GM03348 (cell line): ENCODE measurements at places on chromosomes 6 and 20.

DNA sequence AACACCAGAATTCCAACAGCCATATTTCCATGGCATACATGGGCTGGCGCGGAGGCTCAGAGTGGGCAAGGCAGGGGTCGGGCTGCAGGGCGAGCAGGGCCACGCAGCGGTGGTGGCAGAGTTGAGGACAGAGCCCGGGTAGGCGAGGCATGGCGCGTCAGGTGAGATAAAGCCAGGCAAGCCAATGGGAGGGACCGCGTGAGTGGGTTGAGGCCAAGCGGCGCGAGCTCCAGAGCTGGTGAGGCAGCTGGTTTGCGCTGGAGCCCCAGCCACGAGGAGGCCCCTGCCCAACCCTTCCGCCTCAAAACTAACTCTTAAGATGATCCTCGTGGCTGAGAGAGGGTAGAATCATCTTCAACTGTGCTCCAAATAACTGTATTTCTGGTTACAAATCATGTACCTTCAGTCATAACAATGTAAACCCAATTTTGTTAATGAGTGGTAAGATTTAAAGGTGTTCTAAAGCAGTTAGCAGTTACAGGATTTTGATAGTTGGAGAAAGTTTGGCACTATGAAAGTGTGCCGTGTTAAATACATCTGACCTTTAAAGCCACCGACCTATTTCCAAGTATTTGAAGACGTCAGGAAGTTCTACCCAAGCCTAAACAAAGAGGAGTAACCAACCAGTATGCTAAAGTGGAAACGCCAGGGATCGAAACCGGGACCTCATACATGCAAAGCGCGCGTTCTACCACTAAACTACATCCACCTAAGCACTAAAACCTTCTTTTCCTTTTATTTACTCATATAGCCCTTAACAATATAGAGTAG, 107.9 kb downstream of the GPX5 start:
- no peak for DNase-seq

DNA sequence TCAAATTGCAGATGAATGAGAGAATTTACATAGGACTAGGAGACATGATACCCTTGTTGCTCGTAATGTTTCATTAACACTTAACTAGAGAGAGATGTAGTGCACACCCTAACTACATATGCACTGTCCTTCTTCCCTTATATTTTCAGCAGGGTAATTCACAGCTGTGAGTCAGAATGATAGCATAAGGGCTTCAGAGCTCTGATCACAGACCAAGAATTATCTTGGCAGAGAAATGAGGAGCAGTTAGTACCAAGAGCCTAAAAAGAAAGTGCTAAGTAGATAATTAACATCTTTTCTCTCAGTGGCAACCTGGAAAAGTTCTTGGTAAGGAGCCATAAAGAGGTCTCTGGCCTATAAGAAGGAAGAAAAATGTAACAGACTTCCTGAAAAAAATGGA, 35.8 kb downstream of the GRIK2 start:
- DNase-seq = peak; percentile 9

DNA sequence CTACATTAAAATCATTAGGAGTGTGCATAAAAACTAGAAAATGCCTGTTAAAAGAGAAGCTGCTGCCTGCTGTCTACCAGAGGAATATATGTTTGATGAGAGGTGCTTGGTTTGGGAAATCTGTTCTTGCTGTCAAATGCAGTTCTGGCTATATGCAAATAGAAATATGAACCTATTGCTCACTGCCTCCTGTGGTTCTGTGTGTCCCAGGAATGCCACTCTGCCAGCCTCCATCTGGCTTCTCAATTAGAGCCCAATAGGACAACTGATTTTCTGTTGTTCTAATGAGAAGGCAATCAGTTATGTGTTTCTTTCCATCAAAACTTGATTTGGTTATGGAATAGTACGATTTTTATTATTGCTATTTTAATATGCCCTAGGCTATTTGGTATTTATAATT, 759.7 kb downstream of the HDGFL1 start:
- no peak for DNase-seq

DNA sequence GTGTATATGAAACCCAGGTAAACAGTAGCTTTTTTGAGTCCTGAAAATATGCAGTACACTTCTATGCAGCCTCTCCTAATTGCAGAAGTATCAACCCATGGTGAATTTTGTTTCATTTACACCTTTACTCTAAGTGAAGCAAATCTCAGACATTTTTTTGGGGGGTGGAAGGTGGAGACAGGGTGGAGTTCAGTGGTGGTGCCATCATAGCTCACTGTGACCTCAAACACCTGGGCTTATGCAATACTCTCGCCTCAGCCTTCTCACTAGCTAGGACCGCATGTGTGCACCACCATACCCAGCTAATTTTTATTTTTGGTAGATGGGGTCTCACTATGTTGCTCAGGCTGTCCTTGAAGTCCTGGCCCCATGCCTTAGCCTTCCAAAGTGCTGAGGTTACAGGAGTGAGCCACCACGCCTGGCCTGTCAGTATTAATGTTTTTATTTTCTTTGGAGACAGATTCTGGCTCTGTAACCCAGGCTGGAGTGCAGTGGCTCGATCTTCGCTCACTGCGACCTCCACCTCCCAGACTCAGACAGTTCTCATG, 80.3 kb downstream of the JARID2 start:
- no peak for DNase-seq

- DNase-seq = no peak
These were observed 6.0 kb upstream of the CMTR1 start for GRCh38 chr6:37426945-37427510.

- DNase-seq = peak; percentile 29
These were observed 378.8 kb downstream of the QKI start for GRCh38 chr6:163793011-163793983.

GRCh38 chr6:169786349-169786748, 34.9 kb downstream of the ERMARD start:
- no peak for DNase-seq

DNA sequence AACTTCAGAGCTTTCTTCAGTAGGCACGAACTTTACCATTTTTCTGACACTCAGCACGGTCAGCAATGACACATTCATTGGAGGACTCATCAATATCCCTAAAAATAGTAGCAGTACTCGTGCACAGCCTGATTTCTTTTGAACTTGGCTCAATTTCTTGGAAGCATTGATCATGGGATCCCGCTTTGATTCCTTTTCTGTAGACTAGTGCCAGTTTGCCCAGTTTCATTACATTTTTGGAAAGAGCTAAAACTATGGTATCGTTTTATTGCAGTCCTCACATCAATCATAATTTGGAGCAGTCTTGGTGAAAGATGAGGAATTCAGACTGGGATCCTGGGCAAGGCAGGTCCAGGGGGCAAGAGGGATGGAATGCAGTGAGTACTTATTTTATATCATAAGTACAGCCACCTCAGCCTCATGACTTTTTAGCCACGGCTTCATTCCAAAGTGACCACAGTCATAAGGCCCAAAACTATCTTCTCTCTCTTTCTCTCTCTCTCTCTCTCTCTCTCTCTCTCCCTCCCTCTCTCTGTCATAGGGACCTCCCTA, 170.9 kb upstream of the AKAP12 start:
- DNase-seq = peak; percentile 70

DNA sequence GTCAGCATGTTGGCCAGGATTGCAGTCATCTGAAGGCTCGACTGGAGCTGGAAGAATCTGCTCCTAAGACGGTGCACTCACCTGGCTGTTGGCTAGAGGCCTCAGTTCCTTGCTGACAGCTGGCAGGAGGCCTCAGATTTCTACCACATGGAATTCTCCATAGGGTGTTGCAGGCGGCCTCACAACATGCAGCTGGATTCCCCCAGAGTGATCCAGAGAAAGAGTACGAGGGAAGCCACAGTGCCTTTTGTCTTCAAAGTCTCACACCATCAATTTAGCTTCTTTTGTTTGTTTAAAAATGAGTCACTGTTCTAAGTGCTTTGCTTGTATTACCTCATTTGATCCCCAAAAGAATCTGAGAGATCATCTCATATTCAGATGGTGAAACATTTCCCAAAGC, 65.5 kb upstream of the FYN start:
- peak; percentile 37 for DNase-seq

DNA sequence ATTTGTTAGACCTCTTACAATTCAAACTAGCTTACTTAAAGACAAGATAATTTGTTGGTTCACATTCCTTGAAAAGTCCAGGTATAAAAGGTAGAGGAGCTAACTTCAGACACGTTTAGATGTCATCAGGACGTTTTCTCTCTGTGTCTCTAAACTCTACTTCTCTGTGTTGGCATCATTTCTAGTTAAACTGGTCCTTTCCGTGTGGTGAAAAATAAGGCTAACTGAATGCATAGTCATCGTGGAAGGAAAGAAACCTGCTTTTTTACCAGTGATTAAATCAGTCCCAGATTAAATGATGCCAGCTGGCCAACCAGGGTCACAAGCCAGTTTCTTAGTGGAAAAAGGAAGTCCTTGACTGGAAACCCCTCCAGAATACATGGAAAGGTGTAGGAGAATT, 168.4 kb upstream of the AHI1 start:
- no peak for DNase-seq

GRCh38 chr6:32983964-32984621, 15.7 kb downstream of the BRD2 start:
- no peak for DNase-seq

GRCh38 chr6:109958626-109959025, 19.5 kb upstream of the GPR6 start:
- DNase-seq = no peak

- DNase-seq = no peak
These were observed 51.0 kb downstream of the RPS12 start for GRCh38 chr6:132865364-132865763.

DNA sequence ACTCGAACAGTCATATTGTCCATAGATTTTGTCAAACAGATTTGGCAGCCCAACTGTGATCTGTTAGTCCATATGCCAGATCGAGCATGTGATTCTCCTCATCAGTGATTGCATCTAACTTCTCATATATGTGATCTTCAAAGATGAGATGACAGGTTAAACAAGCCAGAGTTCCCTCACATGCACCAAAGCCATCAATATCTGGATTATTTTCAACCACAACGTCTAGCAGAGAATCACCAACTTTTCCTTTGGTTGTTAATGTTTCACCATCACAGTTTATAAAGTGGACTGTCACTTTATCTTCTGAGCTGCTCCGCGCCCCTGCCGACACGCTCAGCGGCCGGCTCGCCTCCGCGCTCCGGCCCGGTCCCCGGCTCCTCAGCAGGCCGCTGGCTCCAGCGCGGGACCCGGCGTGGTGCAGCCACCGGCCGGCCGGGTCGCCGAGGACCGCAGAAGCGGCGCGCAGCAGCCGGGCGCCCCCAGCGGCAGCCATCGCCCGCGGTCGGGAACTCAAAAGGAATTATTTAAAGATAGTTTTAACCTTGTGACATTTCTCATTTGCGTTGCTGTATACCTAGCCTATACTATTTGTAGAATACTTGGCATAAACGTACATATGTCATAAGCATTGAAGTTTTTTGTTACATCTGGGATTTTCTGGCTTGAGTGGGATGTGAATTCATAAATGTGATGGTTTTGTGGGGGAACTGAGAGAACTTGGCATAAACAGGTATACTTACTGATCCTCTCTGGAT, 40.1 kb upstream of the DYNLRB1 start:
- DNase-seq = no peak

DNA sequence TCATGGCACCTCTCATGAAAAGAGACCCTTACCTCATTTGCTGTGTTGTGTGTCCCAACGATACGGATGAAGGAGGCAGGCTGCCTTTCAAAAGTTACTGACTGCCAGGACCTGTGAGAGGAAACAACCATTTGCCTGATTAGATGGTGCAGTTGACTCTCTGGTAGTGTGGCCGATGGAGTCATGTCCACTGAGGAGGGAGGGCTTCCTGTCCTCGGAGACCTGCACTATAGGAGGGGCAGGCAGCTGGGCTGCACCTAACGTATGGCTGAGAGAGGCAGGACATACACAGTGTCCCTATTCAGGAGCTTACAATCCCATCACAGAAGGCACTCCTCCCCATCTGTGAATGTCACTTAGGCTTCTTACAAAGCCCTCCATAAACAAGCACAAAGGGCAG, 373.0 kb downstream of the ZFAND3 start:
- no peak for DNase-seq

- DNase-seq = no peak
These were observed 17.2 kb upstream of the MAS1L start for GRCh38 chr6:29504961-29505360.

- DNase-seq = no peak
These were observed 82.3 kb upstream of the BCLAF1 start for GRCh38 chr6:136371959-136372358.

- no peak for DNase-seq
These were observed 186.9 kb downstream of the ERMARD start for GRCh38 chr6:169938262-169938701.

GRCh38 chr6:81601918-81602317, 150.6 kb downstream of the TENT5A start:
- no peak for DNase-seq

DNA sequence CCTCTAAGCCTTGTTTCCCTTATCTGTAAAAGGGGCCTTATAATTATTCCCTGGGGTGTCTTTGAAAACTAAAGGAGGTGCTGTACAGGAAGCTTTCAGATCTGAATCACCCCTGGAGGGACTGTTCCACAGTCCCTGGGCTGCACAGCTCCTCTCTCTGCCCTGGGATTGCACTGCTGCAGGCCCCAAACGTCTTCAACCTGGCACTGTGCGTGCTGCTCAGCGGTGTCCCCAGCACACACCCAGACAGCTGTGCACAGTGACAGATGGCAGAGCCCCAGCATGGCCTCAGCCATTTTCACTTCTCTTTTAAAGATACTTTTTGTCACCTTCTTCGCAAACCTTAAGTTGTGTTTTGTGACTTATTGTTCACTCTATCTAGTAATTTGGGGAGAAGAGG, 50.7 kb upstream of the INSM1 start:
- no peak for DNase-seq

DNA sequence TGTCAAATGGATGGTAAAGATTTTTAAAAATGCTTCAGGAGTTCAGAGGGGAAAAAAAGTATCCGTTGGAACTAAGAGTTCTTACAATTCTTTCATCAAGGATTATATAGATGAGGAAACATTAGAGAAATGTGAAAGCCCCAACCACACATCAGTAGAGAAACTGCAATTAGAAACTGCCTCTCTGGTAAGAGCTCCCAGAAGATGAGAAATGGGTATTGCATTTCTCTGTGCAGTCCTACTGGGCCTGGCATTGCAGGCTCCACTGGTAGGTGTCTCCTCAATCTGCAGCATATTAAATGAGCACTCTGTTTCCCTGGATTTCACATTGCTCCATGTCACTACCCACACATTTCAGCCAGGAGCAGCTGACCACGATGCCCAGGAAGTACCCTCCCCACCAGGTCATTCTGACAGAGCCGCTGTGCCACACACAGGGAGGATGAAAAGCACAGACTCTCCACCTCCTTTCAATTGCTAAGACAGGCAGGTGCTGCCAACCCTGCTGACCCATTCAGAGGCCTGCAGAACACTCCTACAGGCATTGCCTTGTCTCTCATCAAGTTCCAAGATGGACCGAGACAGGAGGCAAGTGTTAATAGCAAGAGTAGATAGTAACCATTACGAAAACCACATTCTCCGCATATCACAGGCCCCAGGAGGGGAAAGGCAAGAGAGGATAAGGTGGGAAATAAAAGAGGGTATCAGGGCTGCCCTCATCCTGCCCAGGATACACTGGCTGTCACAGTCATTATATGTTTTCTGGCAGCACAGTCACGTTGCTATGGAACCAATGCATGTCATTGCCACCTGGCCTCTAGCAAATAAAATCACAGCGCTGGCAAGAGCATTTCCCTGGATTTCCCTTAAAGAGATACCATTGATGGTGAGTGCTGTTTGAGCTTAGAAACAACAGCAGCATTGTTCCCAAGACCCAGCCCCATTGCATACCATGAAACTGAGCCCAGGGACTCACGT, 241.7 kb downstream of the ATXN1 start:
- no peak for DNase-seq
